ENCODE measurements at places on chromosomes 5 and 9. TPM values are rescaled to one million over a fixed set of nuclear protein-coding genes. Genes with fewer than 3 reads are reported as not detected.

Gene CAVIN4
- total RNA-seq = 0.84 TPM

Gene CD180
- not detected for total RNA-seq

Gene CATSPER3
- not detected for total RNA-seq

Gene TMOD1
- 0.45 TPM for total RNA-seq

Gene SNCB
- not detected for total RNA-seq

- DNase-seq = no peak
Measured at GRCh38 chr5:165723931-165724330, 2218.5 kb downstream of the MAT2B start.

- DNase-seq = no peak
Measured at GRCh38 chr5:156722358-156722757, 127.7 kb upstream of the PPP1R2B start.

GRCh38 chr5:141504216-141504615, 15.3 kb downstream of the PCDHGC5 start:
- no peak for DNase-seq

- no peak for DNase-seq
Measured at GRCh38 chr9:18555105-18555883, 81.3 kb downstream of the ADAMTSL1 start.

GRCh38 chr9:88184976-88185375, 46.7 kb upstream of the SPATA31C2 start:
- no peak for DNase-seq

- DNase-seq = no peak
Measured at GRCh38 chr5:143676802-143677201, 135.2 kb upstream of the HMHB1 start.

DNA sequence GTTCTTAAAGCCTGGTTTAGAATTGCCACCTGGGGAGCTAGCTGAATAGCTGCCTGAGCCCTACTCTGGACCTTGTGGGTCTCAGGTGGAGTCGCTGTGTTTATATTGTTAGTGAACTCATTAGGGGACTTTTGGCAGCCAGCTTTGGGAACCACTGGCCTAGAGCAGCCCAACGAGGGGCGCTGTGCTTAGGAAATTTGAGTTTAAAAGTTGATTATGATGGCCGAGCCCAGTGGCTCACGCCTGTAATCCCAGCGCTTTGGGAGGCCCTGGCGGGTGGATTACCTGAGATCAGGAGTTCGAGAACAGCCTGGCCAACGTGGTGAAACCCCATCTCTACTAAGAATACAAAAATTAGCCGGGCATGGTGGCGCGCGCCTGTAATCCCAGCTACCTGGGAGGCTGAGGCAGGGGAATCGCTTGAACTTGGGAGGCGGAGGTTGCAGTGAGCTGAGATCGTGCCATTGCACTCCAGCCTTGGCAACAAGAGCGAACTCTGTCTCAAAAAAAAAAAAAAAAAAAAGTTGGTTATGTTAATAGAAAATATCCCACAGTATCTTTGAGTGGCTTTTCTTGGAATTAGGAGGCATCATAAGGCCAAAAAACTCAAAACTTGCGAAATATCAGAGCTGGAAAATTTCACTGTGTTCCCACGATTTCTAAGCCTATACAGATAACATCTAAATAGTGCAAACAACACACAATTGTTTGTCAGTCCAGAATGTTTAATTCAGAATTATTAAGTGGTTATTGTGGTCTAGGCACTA, 809 bp downstream of the MCCC2 start:
- DNase-seq = no peak

GRCh38 chr5:110925398-110925797, 146.1 kb upstream of the TSLP start:
- no peak for DNase-seq

GRCh38 chr5:184471-184870, 6.8 kb upstream of the LRRC14B start:
- DNase-seq = peak; percentile 22

GRCh38 chr5:19104948-19105347, 883.1 kb downstream of the CDH18 start:
- no peak for DNase-seq

DNA sequence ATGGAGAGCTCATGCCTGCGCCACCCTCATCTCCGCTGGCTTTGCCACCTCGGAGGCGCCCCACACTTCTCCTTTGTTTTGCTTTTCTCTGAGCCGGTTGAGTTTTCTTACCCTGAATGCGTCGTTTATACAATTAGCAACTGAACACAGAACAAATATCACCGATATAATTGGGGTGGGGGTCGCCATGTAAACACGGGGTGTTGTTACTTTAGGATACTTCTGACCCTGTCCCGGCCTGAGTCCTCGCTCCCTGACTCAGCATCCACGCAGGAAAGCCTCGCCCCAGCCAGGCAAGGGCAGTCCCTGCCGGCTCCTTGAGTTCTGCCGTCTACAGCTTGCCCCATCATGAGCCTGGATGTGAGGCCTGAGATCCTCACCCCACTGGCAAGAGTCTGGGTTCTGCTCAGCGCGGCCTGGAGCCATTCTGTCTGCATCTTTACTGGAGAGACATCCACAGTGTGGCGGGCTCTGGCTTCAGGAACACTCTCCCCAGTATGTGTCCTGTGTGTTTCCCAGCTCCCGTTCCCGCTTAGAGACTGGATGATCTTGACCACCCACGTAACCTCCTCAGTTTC, 5.5 kb downstream of the NKX2-5 start:
- DNase-seq = no peak

DNA sequence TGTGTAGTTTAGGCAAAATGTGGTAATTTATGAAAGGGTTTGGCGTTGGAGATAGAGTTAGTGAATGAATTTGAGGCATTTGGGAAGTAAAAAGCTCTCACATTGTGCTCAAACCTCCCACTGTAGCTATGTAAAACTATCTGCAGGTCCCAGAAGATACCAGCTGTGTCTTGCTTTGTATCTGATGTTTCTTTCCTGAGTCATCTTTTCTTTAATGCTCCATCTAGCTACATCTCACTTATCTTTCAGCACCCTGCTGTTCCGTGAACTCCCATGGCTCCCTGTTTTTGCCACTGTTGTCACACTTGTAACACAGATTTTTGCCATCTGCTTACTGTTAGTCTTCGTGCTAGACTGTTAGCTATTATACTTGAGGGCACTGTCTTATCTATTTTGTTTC, 253.1 kb downstream of the NPR3 start:
- peak; percentile 8 for DNase-seq

DNA sequence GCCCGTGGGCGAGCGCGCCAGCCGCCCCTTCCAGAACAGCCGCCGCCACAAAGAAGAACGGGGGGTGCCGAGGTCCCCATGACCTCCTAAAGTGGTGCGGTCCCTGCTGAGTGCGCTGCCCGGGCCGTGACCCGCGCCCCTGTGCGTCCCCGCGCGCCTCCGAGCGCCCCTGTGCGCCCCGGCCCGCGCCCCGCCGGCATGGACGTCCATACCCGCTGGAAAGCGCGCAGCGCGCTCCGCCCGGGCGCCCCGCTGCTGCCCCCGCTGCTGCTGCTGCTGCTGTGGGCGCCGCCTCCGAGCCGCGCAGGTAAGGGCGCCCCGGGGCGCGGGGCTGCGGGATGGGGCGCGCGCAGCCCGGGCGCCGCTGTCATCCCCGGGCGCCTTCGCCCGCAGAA, 384 bp downstream of the COL5A1 start:
- DNase-seq = no peak

GRCh38 chr5:3954199-3954598, 358.6 kb downstream of the IRX1 start:
- DNase-seq = no peak

GRCh38 chr5:43661102-43661501, 58.1 kb downstream of the NNT start:
- peak; percentile 48 for DNase-seq

GRCh38 chr5:14231156-14231555, 88.0 kb downstream of the TRIO start:
- DNase-seq = no peak

- no peak for DNase-seq
Measured at GRCh38 chr5:129046151-129046550, 48.4 kb upstream of the ISOC1 start.
